ENCODE measurements at places on chromosomes 6 and 20.
A peak's percentile ranks its signal among the peaks of the same experiment; 100 is the strongest.

DNA sequence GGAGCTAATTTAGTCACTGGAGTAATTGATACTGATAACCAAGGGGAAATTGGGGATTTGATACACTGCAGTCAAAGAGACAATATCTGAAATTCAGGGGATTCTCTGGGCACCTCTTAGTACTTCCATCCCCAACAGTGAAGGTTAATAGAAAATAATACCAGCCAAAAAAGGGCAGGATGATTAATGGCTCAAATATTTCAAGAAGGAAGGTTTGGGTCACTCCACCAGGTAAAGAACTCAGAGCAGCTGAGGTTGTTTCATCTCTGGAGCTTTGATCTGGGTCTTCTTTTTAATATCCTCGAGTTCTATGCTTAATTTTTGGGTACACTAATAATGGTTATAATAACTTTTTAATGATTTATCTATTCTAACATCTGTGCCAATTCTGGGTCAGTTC is 70.8 kb downstream of the CDKAL1 start:
- no peak for DNase-seq

DNA sequence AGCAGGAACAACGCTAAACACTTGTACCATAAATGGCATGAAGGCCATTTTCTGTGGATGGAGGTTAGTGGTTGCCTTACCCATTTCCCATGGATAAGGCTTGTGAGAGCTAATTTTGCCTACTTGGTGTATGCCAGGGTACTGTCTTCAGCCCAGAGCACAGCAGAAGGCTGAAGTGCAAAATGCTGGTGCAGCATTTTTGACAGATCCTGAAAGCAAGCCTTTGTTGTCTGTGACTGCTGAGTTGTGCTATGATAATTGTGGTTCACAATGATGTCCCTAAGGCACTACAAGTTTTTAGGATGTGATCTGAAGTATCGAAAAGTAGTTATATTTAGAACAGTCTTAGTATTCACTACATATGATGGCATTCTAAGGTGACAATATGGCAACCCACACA is 14.7 kb upstream of the HMGN3 start:
- no peak for DNase-seq

DNA sequence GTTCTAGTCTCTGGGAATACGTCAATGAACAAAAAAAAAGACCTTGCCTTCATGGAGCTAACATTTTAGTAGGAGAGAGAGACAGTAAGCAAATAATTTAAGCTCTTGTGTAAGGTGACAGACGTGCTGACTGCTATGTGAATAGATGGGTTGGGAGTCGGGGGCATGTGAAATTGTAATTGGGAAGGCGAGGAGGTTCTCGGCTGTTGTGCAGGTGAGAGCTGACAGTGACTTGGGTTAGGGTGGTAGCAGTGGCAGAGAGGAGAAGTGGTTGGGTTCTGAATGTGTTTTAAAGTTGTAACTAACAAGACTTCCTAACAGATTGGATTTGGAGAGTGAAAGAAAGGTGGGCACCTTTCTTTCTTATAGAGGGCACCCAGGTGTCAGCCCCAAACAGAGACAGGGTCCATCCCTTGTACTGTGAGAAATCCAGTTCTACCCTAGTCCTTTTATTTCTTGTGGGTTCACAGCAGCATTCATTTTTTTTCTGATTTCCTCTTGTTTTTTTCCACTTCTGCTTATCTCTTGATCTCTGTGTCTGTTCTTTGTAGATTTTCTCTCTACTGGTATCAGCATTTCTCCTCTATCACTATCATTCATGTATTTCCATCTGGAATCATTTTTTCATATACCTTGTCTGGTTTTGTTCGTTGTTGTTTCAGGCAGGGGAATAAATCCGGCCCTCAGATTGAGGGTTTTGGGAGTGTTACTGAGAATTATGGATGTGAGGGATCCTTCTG is 15.4 kb upstream of the MYLK2 start:
- no peak for DNase-seq

- no peak for DNase-seq
Observed at GRCh38 chr6:2558861-2559801, 191.6 kb downstream of the MYLK4 start.

DNA sequence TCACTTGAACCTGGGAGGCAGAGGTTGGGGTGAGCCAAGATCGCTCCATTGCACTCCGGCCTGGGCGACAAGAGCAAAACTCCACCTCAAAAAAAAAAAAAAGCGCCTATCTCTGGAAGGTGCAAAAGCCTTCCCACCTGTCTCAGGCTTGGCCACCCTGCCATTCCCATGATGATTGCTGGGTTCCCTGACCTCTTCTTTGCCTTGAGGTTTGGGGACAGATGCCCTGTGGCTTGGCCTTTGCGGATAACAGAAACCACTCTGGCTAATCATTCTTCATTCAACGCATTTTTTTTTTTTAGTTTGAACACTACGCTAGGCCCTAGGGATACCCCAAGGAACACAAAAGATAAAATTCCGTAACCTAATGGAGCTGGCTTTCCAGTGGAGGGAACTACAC is 6.8 kb upstream of the HMGA1 start:
- DNase-seq, result no peak

DNA sequence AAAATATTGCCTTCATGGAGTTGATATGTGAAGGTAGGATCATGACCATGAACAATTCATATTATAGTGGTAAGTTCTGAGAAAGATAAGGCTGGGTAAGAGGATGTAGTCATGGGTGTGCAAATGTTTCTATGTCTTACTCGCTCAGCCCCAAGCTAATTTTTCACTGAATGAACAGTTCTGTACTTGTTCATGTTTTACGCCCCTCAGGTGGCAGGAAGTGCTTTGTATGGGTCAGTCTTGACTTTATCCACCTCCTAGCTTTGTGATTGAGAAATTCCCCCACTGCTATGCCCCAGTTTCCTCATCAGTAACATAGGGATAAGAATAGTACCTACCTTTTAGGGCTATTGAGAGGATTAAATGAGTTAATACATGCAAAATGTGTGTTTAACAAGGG is 148.2 kb upstream of the KCNG1 start:
- DNase-seq, result no peak

DNA sequence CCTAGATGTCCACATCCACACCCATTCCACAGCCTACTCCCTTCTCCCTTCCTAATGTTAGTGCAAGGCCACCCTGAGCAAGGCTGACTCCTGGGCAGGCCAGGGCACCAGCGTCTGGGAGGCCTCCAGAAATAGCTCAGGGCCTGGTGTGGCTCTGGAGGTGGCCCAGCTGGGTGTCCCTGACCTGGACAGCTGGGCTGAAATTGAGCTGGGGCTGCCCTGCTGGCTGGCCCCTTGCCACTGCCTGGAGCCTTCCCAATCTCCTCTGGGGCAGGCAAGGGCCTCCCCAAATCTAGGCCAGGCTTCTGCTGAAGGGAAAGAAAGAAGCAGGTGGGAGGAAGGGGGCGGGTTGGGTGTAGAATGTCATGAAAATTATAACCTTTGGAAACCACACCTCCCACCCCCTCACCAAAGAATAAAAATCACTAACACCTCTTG is 2.1 kb downstream of the FAM110A start:
- DNase-seq, result peak; percentile 78

DNA sequence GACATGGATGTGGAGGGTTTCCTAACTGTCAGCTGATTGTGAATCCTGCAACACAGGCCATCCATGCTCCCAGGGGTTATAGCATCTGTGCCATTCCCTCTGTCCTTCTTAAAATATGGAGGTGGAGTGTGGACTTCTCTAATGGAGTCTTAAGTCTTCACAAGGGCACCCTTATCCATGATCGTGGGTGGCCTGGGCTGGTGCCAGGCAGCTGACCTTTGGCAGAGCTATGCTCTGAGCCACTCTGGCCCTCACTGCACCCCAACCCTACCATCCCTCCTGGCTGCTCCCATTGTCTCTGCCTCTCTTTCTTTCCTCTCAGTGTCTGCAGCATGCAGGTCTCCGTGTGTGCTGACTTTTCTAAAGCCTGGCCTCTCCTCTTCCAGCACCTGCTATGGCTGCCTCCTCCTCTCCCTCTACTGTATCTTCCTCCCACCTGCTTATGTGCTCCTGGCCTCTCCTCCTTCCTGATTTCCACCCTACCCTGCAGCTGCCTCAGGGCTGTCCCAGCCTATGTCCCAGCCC is 11.2 kb upstream of the PCMTD2 start:
- no peak for DNase-seq

GRCh38 chr6:33432546-33432945 is 12.7 kb downstream of the SYNGAP1 start:
- no peak for DNase-seq

- DNase-seq, result peak; percentile 70
Observed at GRCh38 chr6:111591370-111591900, 14.2 kb downstream of the TRAF3IP2 start.

DNA sequence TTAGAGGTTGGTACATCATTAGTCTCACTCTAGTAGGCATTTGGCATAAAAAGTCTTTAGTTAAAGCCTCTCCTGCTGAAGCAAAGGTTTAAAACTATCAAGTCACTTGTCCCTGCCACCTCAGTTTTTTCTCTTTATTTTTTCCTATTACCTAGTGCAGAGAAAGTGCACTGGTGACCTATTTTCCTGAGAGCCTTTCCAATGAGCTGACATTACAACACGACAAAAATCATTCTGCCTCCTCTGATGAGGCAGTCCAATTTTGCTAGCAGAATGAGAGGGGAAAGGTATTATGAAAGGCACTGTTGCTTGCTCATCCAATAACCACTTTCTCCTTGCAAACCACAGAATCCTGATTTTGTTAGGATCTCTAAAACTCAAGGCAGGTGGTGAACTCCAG is 73.3 kb upstream of the SGK1 start:
- no peak for DNase-seq

DNA sequence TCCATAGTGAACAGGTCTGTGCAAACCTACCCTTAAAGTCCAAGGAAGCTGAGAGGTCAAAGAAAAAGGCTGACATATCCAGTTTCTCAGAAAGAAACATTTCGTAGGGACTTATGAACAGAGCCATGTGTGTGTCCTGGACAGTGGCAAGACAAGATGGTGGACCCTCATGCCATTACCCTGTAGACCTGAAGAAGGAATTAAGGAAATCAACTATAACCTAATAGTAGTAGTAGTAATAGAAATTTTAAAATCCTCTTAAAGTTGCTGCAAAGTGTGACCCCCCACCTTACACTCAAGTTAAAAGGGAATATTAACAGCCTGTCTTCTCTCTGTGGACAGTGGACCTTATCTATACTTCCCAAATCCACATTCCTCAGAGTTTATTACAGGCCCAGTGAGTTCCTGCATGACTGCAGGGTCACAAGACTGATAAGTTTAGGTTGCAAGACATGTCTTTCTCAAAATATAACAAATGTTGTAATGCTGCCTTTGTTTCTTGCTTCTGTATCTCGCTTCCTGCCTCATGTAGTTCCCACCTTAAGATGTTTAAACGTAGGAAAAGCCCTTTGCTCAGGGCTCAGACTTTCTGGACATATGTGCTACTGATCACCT is 10.6 kb downstream of the IL22RA2 start:
- DNase-seq, result no peak

DNA sequence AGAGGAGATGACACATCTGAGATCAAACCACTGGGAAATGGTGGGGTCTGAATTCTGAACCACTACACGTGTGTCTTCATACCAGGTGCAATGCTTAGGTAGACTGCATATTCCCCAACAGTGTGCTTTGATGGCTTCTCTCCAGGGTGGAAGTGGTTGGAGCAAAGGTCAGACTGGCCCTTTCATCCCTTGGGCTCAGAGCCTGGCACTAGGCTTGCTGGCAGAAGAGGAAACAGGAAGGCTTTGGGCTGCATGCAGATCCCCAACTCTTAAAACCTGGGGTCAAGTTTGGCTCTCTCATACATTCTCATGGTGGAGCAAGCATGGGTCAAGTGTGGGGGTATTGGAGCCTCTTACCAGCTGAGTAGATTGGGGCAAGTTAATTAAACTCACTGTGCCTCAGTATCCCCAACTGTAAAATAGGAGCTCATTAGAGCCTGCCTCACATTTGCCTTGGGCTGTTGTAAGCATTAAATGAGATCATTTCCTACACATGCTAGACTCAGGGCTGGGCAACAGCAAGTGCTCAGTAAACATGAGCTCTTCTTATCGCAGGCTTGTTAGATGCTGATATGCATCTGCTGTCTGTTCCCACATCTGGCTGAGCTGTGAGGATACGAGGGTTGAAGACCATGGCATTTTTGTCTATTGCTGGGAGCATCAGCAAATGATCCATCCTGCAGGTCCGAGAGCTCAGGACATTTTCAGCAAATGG is 51.6 kb upstream of the FAM83D start:
- DNase-seq, result no peak

DNA sequence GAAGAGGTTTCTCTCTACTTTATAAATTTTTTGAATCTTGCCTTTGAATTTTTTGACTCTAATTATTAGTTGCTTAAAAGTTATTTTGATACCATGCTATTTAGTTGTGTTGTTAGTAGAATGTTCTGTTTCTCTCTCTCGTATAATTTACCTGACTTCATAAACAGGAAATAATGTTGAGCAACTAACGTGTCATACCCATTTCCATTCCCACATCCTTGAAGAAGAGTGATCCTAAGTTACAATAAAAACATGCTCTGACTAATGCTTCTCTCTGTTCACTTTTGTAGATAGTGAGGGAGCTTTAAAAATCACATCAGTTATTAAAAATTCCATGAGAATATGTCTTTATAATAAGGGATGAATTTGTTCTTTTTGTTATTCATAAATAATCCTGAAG is 69.7 kb downstream of the SAMD5 start:
- no peak for DNase-seq

GRCh38 chr20:49045440-49046086 is 549 bp upstream of the CSE1L start:
- peak; percentile 44 for DNase-seq

DNA sequence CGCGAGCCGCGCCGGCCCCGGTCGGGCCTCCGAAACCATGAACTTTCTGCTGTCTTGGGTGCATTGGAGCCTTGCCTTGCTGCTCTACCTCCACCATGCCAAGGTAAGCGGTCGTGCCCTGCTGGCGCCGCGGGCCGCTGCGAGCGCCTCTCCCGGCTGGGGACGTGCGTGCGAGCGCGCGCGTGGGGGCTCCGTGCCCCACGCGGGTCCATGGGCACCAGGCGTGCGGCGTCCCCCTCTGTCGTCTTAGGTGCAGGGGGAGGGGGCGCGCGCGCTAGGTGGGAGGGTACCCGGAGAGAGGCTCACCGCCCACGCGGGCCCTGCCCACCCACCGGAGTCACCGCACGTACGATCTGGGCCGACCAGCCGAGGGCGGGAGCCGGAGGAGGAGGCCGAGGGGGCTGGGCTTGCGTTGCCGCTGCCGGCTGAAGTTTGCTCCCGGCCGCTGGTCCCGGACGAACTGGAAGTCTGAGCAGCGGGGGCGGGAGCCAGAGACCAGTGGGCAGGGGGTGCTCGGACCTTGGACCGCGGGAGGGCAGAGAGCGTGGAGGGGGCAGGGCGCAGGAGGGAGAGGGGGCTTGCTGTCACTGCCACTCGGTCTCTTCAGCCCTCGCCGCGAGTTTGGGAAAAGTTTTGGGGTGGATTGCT is 1.3 kb downstream of the VEGFA start:
- DNase-seq, result peak; percentile 76

GRCh38 chr6:56868687-56869086 is 86.2 kb upstream of the BEND6 start:
- no peak for DNase-seq

DNA sequence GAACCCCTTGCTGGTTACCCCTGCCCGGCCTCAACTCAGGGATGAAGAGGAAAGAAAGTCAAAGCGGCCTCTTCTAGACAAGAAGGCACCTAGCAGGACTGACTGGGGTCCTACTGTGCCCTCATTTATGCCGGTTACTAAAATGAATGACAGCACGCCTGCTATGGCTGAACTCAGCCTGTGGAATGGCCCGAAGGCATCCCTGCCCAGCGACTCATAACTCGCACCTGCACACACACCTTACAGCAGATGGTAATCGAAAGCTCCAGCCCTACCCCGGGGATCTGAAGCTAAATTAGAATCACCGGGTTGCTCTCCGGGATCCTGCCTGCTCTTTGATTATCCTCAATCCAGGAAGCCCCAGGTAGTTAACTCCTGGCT is 747 bp upstream of the TXNDC5 start:
- DNase-seq, result no peak
